ENCODE measurements at places on chromosomes 2 and 18. TPM values are rescaled to one million over a fixed set of nuclear protein-coding genes. Genes with fewer than 3 reads are reported as not detected.

The SLC25A12 gene
- 9.9 TPM for total RNA-seq

The LMAN2L gene
- total RNA-seq: 15.7 TPM

The LIMS2 gene
- total RNA-seq: 4.9 TPM

The MAP2 gene
- total RNA-seq: 5.9 TPM

The LRP2 gene
- total RNA-seq: 2.4 TPM

The MGAT4A gene
- total RNA-seq: 7.7 TPM

The CROCC2 gene
- total RNA-seq: not detected

The SERPINB12 gene
- not detected for total RNA-seq

The CYP27A1 gene
- 5.4 TPM for total RNA-seq

The LDAH gene
- total RNA-seq: 26.3 TPM

The ZNF521 gene
- total RNA-seq: 16.8 TPM

The KLHL30 gene
- total RNA-seq: 0.08 TPM

The PLGLB1 gene
- total RNA-seq: 0.54 TPM

The DLGAP1 gene
- 15.1 TPM for total RNA-seq

The C2orf76 gene
- total RNA-seq: 6.2 TPM

Data from H1 (cell line).